ENCODE measurements at places on chromosomes 1 and 21.

DNA sequence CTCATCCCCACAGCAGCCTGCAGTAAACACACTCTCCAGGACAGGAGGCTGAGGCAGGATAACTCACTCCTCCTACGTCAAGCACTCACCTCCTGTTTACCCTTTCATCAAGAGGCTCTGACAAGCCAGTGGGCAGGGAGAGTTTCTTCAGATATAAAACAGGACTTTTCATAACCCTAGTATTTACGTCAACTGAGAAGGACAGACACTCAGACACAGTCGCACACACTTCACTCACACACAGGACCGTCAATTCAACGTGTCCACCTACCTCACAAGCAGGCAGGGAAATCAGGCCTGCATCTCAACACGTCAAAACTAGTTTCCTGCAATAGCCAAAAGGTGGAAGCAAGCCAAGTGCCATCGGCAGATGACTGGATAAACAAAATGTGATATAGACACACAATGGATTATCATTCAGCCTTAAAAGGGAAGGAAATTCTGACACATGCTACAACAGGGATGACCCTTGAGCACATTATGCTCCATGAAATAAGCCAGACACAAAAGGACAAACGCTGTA lies 48.6 kb downstream of the ITPKB start:
- DNase-seq, result peak; percentile 24

GRCh38 chr1:109863667-109864046 lies 47.0 kb upstream of the CSF1 start:
- no peak for DNase-seq

DNA sequence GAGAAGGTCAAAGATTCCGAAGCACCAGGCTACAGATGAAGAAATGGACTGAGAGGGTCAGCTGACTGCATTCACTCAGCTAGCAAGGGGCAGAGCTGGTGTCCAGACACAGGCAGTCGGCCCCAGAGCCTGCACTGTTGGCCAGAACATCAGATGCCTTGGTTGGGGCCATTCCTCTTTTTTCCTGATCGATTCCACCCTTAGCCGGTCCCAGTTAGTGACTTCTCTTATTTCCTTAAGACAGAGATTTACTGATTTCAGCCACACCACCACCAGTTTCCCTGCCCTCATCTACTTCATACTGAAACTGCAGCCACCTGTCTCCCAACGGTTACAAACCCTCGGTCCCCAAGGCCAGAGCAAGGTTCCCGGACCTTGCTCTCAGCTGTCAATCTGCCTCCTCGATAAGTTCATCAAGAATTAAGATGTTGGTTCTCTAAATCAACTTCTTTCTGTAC lies 11.5 kb downstream of the CD58 start:
- DNase-seq, result no peak

- no peak for DNase-seq
Measured at GRCh38 chr1:17789926-17790325, 34.8 kb downstream of the ACTL8 start.

- DNase-seq, result no peak
Measured at GRCh38 chr1:228292609-228292911, 84.7 kb downstream of the OBSCN start.

DNA sequence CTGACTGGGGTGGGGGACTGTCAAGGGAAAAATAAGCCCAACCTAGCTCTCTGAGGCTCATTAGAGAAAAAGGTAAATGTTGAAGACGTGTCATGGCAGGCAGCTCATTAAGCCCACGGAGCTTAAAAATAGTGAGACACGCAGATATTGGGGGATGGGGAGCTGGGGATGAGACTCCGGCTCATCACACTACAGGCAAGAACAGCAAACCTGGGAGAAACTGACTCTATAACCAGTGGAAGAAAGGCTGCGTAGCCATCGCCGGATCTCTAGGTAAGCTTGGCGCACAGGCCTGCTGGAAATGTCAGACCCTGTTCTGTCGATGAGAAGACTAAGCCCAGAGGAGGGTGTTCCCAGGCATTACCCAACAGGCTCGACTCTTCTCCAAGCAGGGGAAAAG lies 78.0 kb downstream of the SYT2 start:
- no peak for DNase-seq

DNA sequence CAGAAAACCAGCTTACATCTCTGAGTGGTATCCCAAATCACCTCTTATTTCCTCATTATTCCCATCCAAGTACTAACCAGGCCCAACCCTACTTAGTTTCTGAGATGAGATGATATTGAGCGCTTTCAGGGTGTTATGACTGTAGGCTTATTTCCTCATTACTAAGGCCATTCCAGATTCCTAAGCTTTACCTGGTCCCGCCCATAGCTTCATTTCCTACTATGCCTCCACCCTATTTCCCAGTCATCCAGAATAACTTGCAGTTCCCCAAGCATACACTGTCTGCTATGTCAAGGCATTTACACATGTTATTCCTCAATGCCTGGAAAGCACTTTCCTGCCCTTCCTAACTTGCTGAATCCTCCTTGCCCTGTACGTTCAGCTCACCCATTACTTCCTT lies 79.3 kb upstream of the SPAG17 start:
- no peak for DNase-seq

DNA sequence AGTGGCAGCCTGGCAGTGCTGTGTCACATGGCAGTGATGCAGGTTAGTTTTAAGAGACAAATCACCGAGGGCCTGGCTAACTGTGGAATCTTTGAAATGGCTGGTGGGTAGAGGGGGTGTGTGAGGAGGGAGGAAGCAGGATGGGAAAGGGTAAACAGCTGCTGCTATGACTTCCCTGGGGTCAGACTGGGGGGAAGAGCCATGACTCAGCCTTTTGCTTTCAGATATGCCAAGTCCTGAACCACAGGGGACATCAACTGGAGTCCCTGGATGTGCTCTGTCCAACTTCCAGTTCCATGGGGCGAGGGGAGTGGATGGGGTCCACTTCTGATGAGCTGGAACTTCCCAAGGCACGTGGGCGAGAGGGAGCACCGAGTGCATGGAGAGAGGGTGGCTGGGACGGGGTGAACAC lies 121.1 kb upstream of the ADAR start:
- no peak for DNase-seq

DNA sequence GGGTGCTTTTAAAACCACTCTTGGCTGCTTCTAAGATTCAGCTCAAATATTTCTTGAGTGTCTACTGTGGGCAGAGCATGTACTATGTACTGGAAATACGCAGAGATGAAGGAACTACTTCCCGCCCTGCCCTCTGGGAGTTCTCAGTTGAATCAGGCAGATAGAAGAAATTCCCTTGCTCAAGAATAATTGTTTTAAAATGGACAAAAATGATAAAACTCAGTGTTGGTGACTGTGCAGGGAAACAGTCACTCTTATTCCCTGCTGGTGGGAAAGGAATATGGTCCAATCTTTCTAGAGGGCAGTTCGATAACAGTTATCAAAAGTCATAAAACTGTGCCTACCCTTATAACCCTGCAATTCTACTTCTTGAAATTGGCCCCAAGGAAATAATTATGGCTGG lies 16.9 kb upstream of the GRHL3 start:
- no peak for DNase-seq

GRCh38 chr1:76503736-76504135 lies 363.5 kb upstream of the ST6GALNAC5 start:
- DNase-seq, result peak; percentile 25

GRCh38 chr1:76715474-76715873 lies 151.8 kb upstream of the ST6GALNAC5 start:
- DNase-seq, result no peak

GRCh38 chr1:2320760-2321667 lies 70.3 kb downstream of the MORN1 start:
- DNase-seq, result no peak

GRCh38 chr1:29964718-29965533 lies 728.6 kb downstream of the PTPRU start:
- no peak for DNase-seq

DNA sequence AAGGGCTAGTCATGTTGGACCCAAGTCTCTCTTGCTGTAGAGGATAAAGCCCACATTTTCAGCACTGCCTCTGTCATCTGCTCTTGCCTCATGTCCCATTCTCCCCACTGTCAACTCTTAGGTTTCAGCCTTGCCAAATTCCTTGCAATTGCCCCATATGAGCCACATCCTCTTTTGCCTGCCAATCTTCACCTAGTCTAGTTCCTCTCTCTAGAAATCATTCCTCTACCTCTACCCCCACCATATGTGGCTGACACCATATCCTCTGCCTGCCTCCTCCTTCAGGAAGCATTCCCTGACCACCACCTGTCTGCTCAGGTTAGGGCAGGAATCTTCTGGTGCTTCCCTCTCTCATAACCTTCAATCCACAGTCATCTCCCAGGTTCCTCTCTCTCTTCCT lies 38.2 kb downstream of the SLC9A1 start:
- peak; percentile 36 for DNase-seq

- DNase-seq, result no peak
Measured at GRCh38 chr1:3478187-3478586, 23.7 kb downstream of the ARHGEF16 start.

DNA sequence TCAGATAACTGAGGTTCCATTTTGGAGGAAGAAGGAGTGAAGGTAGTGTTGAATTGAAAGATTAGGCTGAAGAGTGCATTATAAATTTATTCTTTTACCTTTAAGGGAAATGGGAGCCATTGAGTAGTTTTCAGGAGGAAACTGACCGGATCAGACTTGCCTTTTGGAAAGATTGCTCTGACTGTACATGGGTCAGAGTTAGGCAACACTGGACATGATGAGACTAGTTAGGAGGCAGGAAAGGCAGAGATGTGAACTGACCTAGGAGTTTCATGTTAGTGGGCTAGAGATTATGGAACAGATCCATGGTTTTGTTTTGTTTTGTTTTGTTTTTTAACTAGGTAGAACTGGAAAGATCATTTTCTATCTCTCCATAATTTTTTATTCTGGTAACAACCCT lies 78.2 kb downstream of the SNX7 start:
- no peak for DNase-seq

DNA sequence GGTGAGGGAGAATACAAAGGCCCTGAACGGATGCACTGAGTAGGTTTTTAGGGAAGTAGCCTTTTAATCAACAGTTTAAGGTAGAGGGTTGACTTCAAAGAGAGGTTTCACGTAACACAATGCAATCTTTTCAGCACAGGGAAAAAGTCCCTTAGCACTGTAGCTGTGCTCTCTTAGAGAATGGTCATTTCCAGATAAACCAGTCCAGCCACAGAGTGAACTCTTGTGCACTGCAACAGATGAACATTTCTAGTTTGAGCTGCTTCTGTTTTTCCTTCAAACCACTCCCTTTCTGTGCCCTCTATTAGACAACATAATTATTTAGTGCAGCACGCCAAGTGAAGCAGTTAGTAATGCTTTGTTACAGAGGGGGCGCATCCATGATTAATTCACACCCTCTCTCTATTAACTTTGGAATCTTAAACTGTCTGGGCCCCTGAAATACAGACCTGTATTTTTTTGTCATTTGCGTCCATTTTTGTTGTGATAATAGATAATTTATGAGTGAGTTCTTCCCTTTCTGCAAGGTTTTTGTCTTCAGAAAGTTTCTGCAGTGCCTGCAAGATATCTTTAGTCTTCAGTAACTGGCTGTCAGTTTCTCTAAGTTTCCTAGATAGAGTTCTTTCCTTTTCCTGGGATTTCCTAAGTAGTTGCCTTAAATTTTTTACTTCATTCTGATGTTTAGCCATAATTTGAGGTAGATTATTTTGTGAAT lies 22.9 kb downstream of the LCA5L start:
- DNase-seq, result no peak

DNA sequence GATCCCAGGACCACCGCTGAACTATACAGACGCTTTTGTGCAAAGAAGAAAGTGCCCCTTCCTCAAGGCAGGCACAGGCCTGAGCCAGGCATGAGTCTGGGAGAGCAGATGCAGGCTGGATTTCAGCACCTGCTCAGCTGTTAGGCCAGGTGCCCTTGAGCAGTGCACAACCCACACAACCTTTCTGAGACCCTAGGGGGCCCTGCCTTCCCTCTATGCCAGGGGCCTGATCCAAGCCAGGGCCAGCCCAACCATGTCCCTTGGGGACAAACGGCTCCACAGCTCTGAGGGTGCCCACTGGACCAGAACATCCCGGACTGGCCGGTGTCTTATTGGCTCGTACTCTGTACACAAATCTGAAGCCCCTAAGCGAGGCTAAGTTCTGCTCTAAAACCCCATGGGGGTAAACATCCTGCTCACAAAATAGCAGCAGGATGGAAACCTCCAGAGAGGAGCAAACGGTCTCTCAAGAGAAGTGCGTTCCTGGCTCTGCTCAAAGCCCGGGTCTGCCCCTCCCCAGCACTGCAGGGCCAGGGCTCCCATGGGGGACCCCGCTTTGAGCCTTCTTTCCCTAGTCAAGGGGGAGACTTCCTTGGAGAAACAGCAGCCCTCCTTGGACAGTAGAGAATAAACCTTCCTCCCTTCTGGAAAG lies 275.1 kb downstream of the NPHP4 start:
- no peak for DNase-seq

DNA sequence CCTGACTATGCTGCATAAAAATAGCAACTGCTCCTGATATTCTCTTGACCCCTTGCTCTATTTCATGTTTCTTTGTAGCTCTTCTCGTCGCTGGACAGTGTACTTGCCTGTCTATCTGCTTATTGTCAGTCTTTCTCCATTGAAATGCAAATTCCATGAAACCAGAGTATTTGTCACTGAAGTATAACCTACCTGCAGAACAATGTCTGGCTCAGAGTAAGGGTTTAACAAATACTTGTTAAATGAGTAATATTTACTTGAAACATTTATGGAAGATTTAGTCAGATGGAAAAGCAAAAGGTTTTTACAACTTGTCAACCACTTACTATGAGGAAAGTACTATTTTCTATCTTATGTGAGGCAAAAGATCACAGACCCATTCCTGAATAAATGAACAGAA lies 19.9 kb upstream of the ERICH3 start:
- no peak for DNase-seq

- DNase-seq, result no peak
Measured at GRCh38 chr1:193342811-193343210, 156.4 kb upstream of the B3GALT2 start.

- DNase-seq, result no peak
Measured at GRCh38 chr1:31757204-31757679, 6.9 kb downstream of the ADGRB2 start.

GRCh38 chr1:117077267-117077666 lies 17.1 kb downstream of the TTF2 start:
- DNase-seq, result no peak

DNA sequence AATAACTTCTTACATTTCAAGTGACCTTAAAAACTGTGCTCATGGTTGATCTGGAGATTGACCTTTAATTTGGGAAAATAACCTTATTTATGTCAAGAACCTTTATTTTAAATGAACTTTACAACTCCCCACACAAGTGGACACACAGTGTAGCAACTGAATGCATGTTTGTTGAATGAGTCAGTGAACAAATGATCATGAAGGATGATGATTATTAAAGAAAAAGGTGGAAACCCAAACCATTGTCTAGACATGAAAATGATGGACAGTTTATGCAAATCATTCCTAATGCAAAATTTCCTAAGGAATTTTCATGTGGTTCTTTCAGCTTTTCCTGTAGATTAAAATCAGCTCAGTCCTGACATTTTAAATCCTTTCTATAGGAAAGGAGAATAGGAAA lies 439.8 kb upstream of the RUNX1 start:
- no peak for DNase-seq

DNA sequence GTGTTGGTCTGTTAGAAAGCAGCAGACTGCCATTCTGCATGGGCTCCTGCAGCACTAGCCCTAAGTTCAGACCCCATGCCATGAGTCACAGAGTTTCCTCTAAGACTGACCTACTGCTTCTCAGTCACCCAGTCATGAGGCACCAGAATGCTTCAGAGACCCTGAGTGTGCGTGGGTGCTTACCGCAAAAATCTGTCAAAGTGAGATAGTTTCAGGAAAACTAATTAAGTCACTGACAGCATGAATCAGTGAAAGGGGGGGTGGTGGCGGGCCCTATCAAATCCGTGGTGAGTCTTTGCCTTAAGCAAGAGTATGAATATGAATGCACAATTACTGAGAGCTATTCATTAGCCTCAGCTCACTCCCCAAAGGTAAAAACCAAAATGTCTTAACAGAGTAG lies 98.1 kb downstream of the KCTD3 start:
- no peak for DNase-seq

Data from hematopoietic multipotent progenitor cell treated with erythropoietin and hydrocortisone succinate and interleukin-3 and kit ligand, for 8 days (in vitro differentiated cells).